ENCODE measurements at places on chromosomes 5 and 9. TPM values are rescaled to one million over a fixed set of nuclear protein-coding genes. Genes with fewer than 3 reads are reported as not detected.

DNA sequence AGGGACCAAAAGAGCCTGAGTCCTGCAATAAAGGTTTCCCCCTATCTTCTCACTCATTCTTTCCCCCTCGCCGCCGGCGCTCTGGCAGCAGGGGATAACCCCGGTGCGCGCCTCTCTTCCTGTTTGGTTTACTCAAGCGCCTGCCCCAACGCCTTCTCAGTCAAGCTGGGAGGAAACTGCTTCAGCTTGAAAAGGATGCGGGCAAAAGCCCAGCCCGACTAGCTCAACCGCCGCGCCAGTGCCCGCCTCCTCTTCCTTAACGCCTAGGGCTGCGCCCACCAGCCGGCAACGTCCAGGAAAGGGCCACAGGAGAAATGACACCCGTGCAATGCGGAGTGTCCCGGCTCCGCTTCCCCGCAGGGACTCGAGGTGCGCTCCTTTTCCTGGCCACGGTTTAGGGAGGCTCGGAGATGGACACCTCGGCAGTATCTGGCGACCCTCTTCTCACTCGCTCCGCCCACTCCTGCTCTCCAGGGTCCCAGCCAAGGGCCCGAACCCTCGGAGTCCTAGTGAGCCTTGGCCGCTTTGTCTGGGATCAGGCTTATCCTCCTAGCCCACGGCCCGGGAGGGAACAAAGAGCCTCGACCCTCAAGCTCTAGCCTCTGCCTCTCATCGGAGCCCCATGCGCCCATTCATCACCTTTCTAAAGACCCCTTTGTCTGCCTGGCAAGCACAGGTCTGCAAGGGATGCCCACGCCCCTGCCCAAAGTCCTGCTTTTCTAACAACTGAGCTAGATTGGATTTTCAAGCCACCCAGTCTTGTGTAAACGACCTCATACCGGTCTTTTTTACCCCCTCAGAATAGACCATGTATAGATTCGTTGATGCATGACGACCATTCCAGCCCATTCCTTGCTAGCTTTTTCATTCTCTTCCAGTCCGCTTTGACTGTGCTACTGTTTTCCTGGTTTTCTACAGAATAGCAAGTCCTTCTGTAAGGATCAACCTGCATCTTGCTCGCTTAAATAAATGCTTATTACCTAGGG is 2.0 kb downstream of the ST8SIA4 start:
- no peaks in the 10 kb centered on the region for H3K36me3 ChIP-seq
- peaks cover 19% of the 10 kb centered on the region for H3K4me1 ChIP-seq
- DNase-seq: peak; percentile 91
- peak overlapping the region; percentile 80 for H3K27ac ChIP-seq
- no peaks in the 10 kb centered on the region for H3K27me3 ChIP-seq

- no peaks in the 10 kb centered on the region for H3K27me3 ChIP-seq
- H3K27ac ChIP-seq: no peak overlapping the region
- no peak overlapping the region for H3K4me3 ChIP-seq
- no peak for DNase-seq
- H3K4me1 ChIP-seq: no peaks in the 10 kb centered on the region
Measured at GRCh38 chr5:160930406-160930805, 78.4 kb upstream of the ATP10B start.

DNA sequence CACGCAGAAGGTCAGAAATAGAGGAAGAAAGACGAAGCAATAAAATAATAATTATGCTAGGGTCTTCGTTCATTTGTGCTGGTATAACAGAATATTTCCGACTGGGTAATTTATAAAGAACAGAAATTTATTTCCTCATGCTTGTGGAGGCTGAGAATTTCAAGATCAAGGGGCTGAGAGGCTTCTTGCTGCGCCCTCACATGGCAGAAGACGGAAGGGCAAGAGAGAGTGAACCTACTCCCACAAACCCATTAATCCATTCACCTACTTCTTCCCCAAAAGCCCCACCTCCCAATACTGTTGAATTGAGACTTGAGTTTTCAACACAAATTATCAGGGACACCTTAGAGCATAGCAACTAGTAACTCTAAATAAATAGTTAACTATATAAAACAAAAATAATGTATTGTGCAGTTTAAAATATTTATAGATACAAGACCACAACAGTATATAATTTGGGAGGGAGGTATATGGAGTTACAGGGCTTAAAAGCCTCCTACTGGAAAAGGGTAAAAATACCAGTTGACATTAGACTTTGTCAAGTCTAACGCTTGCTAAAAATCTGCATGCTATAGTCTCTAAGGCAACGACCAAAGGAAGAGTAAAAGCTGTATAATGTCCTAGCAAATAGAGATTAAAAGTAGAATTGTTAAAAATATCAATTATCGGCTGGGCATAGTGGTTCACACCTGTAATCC is 40.3 kb upstream of the NAA35 start:
- H3K4me3 ChIP-seq: no peak overlapping the region
- H3K27ac ChIP-seq: no peak overlapping the region
- peaks cover 2% of the 10 kb centered on the region for H3K27me3 ChIP-seq

- no peaks in the 10 kb centered on the region for H3K36me3 ChIP-seq
- no peaks in the 10 kb centered on the region for H3K27me3 ChIP-seq
- no peak overlapping the region for H3K27ac ChIP-seq
- H3K4me3 ChIP-seq: no peak overlapping the region
- no peaks in the 10 kb centered on the region for H3K4me1 ChIP-seq
Measured at GRCh38 chr9:136289651-136290507, 14.0 kb downstream of the CCDC187 start.

- H3K36me3 ChIP-seq: no peaks in the 10 kb centered on the region
- H3K27me3 ChIP-seq: no peaks in the 10 kb centered on the region
- no peak overlapping the region for H3K4me3 ChIP-seq
- no peaks in the 10 kb centered on the region for H3K4me1 ChIP-seq
Measured at GRCh38 chr5:12885018-12885417, 980.8 kb upstream of the CTNND2 start.

Gene TNFSF15
- 14.3 TPM for total RNA-seq

Gene COMMD10
- total RNA-seq: 27.0 TPM

Gene FAM221B
- not detected for total RNA-seq

GRCh38 chr9:4301971-4302427 is 2.1 kb upstream of the GLIS3 start:
- no peaks in the 10 kb centered on the region for H3K36me3 ChIP-seq
- no peaks in the 10 kb centered on the region for H3K27me3 ChIP-seq
- no peak overlapping the region for H3K4me3 ChIP-seq
- peak; percentile 58 for DNase-seq

GRCh38 chr5:125870256-125870655 is 553.0 kb upstream of the GRAMD2B start:
- no peak for DNase-seq
- no peaks in the 10 kb centered on the region for H3K4me1 ChIP-seq
- H3K27ac ChIP-seq: no peak overlapping the region
- H3K27me3 ChIP-seq: no peaks in the 10 kb centered on the region
- no peak overlapping the region for H3K4me3 ChIP-seq

DNA sequence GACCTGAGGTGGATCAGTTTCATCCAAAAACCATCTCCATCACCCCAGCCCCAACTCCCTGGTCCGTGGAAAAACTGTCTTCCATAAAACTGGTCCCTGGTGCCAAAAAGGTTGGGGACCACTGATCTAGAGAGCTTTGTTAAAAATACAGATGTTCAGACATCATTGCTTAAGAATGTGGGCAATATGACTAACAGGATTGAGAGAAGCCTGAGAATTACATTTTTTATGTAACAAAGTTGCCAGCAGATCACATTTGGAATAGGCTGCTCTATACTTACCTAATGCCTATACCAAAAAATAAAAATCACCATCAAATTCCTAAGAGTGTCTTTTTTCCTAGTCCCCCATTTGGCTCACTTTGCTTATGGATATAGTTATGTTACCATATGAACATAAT is 143.3 kb downstream of the RAPGEF6 start:
- no peaks in the 10 kb centered on the region for H3K36me3 ChIP-seq
- H3K27ac ChIP-seq: no peak overlapping the region
- no peak for DNase-seq
- H3K4me3 ChIP-seq: no peak overlapping the region
- H3K4me1 ChIP-seq: no peaks in the 10 kb centered on the region

Gene PRRX2
- total RNA-seq: 0.32 TPM

Gene NOTCH1
- total RNA-seq: 161 TPM

- no peak overlapping the region for H3K4me3 ChIP-seq
- peaks cover 63% of the 10 kb centered on the region for H3K36me3 ChIP-seq
- H3K4me1 ChIP-seq: no peaks in the 10 kb centered on the region
- DNase-seq: no peak
- no peak overlapping the region for H3K27ac ChIP-seq
Measured at GRCh38 chr5:179866241-179867078, 7.8 kb upstream of the MRNIP start.

- peak overlapping the region; percentile 36 for H3K4me3 ChIP-seq
- H3K27ac ChIP-seq: no peak overlapping the region
- H3K36me3 ChIP-seq: no peaks in the 10 kb centered on the region
- peaks cover 28% of the 10 kb centered on the region for H3K4me1 ChIP-seq
Measured at GRCh38 chr9:128249908-128250838, 25.6 kb downstream of the GOLGA2 start.

Gene DYNC2I2
- total RNA-seq: 68.5 TPM

DNA sequence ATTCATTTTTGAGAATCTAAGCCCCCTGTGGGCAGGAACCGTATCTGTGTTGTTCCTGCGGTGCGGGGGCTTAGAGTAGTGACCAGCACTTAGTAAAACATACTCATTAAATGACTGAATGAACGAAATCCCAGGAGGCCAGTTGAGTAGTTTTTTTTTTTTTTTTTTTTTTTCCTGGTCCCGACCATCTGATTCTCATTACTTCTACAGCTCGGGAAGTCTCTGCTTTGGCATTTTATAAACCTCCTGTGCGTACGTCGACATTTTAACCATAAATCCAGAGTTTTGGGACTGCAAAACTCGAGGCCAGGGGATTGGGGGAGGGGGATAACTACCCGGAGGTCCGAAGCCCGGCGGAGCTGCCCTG is 31.5 kb upstream of the SPRY4 start:
- DNase-seq: no peak
- H3K27me3 ChIP-seq: no peaks in the 10 kb centered on the region
- H3K27ac ChIP-seq: peak overlapping the region; percentile 74
- H3K4me3 ChIP-seq: peak overlapping the region; percentile 54
- no peaks in the 10 kb centered on the region for H3K36me3 ChIP-seq

- DNase-seq: no peak
- H3K36me3 ChIP-seq: no peaks in the 10 kb centered on the region
- no peak overlapping the region for H3K27ac ChIP-seq
- H3K4me3 ChIP-seq: no peak overlapping the region
- H3K27me3 ChIP-seq: no peaks in the 10 kb centered on the region
- no peaks in the 10 kb centered on the region for H3K4me1 ChIP-seq
Measured at GRCh38 chr5:178319541-178320041, 87.0 kb upstream of the PHYKPL start.

- peaks cover 8% of the 10 kb centered on the region for H3K4me1 ChIP-seq
- H3K4me3 ChIP-seq: no peak overlapping the region
- peak overlapping the region; percentile 5 for H3K27ac ChIP-seq
- no peak for DNase-seq
- no peaks in the 10 kb centered on the region for H3K27me3 ChIP-seq
Measured at GRCh38 chr9:128316421-128316820, 5.8 kb downstream of the TRUB2 start.

- H3K36me3 ChIP-seq: no peaks in the 10 kb centered on the region
- no peaks in the 10 kb centered on the region for H3K27me3 ChIP-seq
- H3K4me3 ChIP-seq: no peak overlapping the region
- no peaks in the 10 kb centered on the region for H3K4me1 ChIP-seq
- H3K27ac ChIP-seq: no peak overlapping the region
Measured at GRCh38 chr9:76023715-76024195, 133.3 kb downstream of the PCSK5 start.

- H3K4me1 ChIP-seq: no peaks in the 10 kb centered on the region
- H3K36me3 ChIP-seq: no peaks in the 10 kb centered on the region
- no peaks in the 10 kb centered on the region for H3K27me3 ChIP-seq
- DNase-seq: no peak
- no peak overlapping the region for H3K4me3 ChIP-seq
Measured at GRCh38 chr9:69199769-69200470, 25.8 kb downstream of the TJP2 start.

GRCh38 chr9:34588671-34589635 is 571 bp downstream of the CNTFR start:
- H3K4me3 ChIP-seq: no peak overlapping the region
- peaks cover 84% of the 10 kb centered on the region for H3K27me3 ChIP-seq
- no peaks in the 10 kb centered on the region for H3K4me1 ChIP-seq
- no peak overlapping the region for H3K27ac ChIP-seq

DNA sequence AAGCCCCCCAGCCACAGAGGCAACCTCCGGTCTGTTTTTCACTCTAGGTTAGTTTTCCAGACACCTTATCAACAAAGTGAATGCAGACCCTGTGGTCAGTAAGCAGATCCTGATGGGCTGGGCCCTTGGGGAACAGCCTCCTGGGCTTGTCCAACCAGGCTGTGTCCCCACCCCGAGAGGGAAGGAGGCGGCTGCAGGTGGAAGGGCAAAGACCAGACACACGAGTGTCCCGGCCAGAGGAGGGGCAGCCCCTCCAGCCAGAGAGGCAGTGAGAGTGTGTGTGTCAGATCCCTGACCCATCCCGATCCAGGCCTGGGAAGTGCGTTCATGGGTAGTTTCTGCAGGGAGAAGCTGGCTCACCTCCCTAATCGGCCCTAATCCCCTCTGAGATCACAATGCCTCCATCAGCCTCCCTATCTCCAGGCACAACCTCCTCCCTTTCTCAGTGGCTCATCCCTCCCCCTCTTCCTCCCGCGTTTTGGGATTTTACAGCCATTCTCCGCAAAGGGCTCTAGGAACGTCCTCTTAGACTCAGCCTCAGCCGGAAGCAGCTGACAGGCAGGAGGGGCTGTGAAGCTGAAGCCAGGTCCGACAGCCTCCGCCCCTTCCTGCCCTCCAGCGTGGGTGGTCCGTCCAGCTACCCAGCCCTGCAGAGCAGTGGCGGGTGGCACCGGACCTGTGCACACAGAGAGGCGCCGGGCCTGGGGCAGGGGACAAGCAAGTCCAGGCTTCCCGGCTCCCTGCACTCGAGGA is 9.7 kb downstream of the SLC12A7 start:
- no peak overlapping the region for H3K27ac ChIP-seq
- DNase-seq: peak; percentile 18
- H3K27me3 ChIP-seq: no peaks in the 10 kb centered on the region
- no peak overlapping the region for H3K4me3 ChIP-seq
- H3K4me1 ChIP-seq: peaks cover 5% of the 10 kb centered on the region

DNA sequence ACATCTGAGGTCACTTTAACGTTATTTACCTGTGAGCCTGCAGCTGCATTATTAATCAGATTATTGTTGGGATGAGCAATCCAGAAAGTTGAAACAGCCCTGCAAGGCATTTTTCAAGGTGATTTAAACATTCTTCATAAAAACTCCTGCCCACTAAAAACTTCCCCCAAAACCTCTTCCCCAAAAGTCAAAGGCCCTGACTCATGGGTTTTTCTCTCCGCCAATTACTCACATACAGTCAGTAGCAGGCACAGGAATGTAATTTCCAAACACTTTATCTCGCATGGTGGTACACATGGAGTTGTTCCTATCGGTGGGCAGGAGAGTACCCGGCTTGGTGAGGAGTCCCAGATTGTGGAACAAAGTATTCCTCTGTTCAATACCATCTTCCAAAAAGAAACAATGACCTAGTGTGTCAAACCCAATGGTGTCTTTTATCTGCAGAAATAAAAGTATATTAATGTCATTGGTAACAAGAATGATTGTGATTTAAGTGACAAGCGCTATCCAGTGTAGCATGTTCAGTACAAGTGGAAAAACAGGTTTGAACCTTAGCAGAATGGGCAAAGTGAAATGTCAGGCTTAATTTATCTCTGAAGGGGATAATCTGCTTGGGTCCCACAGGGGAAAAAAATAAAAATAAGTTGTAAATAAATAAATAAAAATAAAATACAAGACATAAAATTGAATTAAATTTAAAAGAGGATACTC is 38.3 kb downstream of the CEMIP2 start:
- no peaks in the 10 kb centered on the region for H3K27me3 ChIP-seq
- peaks cover 4% of the 10 kb centered on the region for H3K36me3 ChIP-seq
- no peak for DNase-seq
- H3K4me3 ChIP-seq: no peak overlapping the region
